ENCODE measurements at places on chromosomes 5 and 9.

GRCh38 chr5:180140571-180140970, 68.4 kb downstream of the RASGEF1C start:
- DNase-seq = no peak

GRCh38 chr9:128629136-128629535, 27.5 kb downstream of the DYNC2I2 start:
- no peak for DNase-seq

DNA sequence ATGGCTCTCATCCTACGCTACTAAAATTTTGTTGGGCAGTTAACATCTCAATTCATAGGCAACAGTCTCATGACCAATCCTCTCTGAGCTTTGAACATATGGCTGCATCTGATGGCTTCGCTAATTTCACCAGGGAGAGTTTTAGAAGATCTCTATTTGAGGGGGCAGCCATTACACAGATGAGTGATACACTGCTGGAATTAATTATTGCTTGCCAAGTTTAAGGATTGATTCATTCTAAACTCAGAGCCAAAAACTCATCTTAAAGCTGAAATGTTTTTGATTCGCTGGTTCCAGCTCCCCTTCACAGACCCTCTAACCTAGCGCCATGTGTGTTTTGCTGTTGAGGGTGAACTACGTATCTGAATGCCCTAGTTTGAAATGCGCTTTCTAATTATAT, 519.9 kb upstream of the WWC1 start:
- peak; percentile 86 for DNase-seq

DNA sequence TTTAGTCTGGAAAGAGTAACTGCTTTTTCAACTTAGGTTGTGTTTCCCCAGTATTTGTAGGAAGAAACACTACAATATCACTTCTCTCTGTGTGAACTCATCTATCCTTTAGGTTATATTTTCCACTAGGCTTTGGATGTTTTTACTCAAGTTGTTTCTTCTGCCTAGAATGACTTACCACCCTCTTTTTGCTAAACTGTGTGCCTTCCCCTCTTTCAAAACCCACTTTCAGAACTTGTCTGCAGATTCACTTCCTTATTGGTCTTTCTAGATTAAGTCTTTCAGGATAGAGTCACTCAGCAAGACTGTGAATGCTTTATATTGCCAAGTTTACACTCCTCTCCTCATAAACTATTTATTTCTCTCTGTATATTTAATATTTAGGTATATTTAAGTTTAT, 14.2 kb upstream of the CAST start:
- DNase-seq = no peak

GRCh38 chr5:40080191-40080590, 599.5 kb upstream of the PTGER4 start:
- no peak for DNase-seq

- no peak for DNase-seq
These were observed 297.5 kb downstream of the AGTPBP1 start for GRCh38 chr9:85444243-85444642.

GRCh38 chr5:133114933-133115310, 63.1 kb downstream of the HSPA4 start:
- DNase-seq = no peak

DNA sequence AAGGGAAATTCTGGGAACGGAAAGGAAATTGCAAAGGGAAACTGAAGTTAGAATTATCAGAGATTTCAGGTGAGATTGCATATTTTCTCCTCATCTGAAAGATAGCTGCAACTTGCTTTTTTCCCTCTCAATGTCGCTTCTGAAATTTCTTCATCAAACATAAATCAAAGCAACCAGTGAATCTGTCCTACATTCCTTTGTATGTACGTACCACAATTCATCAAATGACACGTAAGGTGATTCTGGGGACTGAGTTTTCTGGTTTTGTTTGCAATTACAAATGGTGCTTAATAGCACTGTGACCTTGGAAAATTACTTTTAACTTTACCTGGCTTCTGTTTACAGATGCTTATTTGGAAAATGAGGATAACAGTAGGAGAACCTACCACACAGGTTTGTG, 21.9 kb upstream of the CNOT6 start:
- DNase-seq = peak; percentile 10

- DNase-seq = peak; percentile 48
These were observed 8.1 kb upstream of the IL17B start for GRCh38 chr5:149387081-149387631.

DNA sequence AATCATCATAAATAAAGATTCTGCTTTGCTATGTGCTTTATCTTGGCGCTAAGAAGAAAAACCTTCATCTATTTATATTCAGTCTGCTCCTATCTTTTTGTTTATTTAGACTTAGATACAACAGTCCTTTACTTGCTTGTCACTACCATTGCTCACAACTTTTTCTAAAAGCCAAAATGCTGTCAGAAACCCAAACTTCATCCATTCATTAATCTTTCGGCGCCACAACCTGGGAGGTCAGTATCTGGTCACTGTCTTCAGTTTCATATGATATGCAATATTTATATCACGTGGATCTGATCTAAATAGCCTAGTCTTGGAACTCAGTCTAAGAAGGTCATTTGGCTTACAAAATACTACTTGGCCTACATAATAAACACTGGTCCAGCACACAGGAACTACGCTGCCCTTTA, 159.3 kb upstream of the TARS1 start:
- no peak for DNase-seq

GRCh38 chr9:93127395-93127911, 6.6 kb downstream of the NINJ1 start:
- DNase-seq = no peak

GRCh38 chr9:84711936-84712335, 42.4 kb downstream of the NTRK2 start:
- DNase-seq = peak; percentile 71

DNA sequence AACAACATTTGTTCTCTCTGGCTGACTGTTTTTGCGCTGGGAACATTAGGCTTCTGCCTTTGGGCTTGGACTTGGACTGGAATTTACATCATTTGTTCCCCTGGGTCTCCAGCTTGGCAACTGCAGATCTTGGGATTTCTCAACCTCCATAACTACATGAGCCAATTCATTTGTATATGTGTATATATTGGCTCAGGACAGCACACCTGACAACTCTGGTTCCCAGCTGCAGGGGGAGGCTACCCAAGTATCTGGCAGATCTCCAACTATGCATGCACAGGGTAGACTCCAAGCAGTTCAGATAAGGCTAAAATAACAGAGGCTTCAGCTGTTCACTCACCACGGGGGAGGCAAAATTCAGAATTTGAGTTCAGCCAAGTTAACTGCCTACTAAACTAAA, 31.6 kb upstream of the F2RL1 start:
- DNase-seq = peak; percentile 83

DNA sequence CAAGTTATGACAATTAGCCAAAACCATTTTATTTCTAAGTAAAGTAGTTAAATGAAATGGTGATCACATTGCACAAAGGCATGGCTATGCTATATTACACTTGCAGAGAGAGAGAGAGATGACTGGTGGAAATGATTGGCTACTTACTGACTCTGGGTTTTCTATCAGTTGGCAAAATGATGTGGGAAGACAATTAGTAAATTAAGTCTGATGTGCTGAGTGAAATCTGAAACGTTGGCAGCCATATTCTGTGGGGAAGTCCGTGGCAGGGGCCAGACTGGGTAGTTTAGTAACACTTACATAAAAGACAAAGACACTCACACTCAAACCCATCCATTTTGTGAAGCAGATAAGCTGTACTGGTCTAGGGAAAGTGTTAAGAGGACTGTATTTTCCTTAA, 61.6 kb downstream of the ANXA1 start:
- no peak for DNase-seq

- DNase-seq = peak; percentile 86
These were observed 1542.2 kb upstream of the CDH9 start for GRCh38 chr5:28580616-28581015.

GRCh38 chr5:72558383-72558782, 51.2 kb upstream of the ZNF366 start:
- DNase-seq = no peak

DNA sequence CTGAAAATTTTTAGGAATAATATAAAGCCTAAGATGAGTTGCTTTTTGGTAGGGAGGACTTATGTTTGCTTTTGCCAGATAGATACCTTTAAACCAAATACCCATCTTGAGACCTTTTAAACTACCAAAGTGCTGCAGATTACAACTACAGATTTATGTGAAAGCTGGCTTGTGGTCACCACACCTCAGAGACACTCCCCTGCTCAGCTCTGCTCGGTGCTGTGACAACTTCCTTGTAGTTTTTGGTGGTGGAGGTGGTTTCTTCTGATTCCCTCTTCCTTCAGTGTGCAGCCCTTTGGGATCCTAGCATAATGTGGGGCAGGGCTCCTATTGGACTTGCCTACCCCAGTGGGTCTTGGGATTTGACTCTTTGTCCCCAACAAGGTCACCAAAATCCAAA, 29.2 kb downstream of the GARNL3 start:
- no peak for DNase-seq

DNA sequence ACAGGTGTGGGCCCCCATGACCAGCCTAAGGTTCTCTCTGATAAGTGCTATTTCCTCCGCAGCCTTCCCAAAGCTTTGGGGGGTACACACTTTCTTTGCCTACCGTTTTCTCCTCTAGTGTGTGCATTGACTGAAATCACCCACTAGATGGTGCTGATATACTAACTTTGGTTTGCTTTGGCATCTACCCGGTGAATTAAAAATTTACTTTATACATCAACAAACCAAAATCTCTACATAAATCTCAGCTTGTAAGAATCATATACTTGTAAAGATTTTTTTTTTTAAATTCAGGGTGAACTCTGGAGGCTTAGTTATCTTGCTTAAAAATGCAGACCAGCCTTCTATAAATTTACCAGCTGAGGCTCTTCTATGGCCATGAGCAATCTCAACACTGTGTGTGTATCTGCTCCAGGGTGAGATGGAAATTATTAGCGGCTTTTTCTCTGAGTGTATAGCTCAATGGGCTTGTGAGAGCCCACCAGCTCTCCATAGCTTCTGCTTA, 475.7 kb upstream of the TNC start:
- peak; percentile 78 for DNase-seq

DNA sequence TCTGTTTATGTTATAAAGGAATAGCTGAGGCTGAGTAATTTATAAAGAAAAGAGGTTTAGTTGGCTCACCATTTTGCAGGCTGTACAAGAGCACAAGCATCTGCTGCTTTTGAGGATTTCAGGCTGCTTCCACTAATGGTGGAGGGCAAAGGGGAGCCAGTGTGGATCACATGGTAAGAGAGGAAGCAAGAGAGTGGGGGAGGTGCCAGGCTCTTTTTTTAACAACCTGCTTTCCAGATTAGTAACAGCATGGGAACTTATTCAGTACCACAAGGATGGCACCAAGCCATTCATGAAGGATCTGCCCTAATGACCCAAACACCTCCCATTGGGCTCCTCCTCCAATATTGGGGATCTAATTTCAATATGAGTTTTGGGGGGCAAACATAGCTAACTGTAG, 40.4 kb downstream of the CCL28 start:
- DNase-seq = no peak

GRCh38 chr9:110874963-110875674, 163.2 kb downstream of the LPAR1 start:
- no peak for DNase-seq

- DNase-seq = no peak
These were observed 44.6 kb upstream of the NFIB start for GRCh38 chr9:14358523-14358922.

- DNase-seq = no peak
These were observed 257.9 kb downstream of the PAPPA start for GRCh38 chr9:116411506-116411905.

DNA sequence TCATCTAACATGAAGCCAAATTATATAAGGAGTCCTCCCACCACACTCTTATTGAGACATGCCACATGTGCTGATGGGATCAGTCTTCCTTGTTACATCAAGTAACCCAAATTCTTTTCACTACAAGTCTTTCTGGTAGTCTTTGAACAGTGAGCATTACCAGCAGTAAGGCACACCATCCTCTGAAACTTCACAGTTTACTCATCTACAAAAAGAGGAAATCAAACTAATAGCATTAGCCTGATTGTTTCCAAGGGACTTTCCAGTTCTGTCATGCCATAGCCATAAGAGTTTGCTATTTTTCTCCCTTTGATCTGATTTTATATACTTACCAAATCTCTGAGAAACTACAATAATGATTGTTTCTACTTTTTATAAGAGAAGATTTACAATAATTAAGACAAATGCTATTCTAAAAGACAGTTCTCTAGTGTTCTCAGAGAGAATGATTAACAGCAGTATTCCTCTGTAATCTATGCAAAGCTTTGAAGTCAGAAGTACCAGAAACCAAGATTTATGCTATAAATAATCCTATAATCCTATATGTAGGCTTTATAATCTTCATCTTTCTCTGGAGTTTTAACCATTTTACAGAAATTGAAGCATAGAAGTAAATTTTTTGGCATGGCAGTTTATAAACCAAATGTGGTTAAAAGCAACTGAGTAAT, 166.2 kb upstream of the ACO1 start:
- DNase-seq = no peak

DNA sequence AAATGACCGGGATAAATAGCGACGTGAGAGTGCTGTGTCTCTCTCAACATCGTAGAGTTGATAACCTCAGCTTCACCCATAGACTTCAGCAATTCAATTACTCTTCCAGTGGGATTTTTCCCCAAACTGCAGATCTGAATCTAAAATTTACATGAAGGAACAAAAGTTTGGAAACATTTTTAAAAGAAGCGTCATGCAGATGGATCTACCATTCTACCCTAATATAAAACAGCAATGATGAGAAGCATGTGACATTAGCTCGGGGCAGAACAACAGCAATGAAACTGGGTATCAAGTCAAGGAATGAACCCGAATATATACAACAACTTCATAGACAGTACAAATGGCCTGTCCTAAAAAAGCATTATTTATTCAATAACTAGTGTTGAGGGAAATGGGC, 18.8 kb downstream of the GLT6D1 start:
- DNase-seq = no peak

DNA sequence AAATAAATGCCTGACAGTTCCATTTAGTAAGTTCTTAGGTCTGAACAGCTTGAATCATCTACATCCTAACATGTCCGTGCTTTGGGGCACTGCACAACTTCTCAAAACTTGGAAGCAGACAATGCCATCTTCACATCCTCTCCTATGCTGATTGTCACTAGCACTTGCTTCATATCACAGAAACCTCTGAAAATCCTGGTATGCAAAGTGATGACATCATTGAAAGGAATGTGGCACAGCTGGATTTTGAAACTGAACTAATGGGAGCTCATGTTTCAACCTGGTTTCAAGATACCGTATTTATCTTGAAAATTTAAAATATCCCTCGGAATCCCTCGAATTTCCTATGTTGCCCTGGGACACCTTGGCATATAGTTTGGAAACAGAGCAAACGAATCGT, 490.2 kb upstream of the DAP start:
- DNase-seq = peak; percentile 6

GRCh38 chr9:2691212-2691611, 26.1 kb upstream of the KCNV2 start:
- peak; percentile 13 for DNase-seq

GRCh38 chr5:677131-678101, 15.7 kb downstream of the TPPP start:
- no peak for DNase-seq

GRCh38 chr5:1093361-1093760, 18.5 kb downstream of the SLC12A7 start:
- no peak for DNase-seq

DNA sequence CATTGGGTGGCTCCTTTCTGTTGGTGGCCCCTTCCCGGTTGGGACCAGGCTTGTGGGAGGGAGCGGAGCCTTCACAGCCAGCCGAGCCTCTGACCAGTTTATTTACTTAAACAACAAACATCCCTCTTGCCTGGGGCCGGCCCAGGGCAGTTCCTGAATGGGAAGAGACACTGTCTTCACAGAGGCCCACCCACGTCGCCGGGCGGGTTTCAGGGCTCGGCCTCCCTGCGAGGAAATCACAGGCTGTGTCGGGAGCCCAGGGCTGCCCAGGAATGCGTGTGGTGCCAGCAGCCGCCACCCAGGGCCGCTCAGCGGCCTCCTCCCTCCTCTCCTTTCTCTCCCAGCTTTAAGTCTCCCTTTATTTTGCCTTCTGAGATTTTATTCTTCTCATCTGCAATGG, 132.5 kb downstream of the HSD17B3 start:
- peak; percentile 34 for DNase-seq
